ENCODE measurements at places on chromosomes 4 and X. TPM values are rescaled to one million over a fixed set of nuclear protein-coding genes. Genes with fewer than 3 reads are reported as not detected.

The CYLC1 gene
- total RNA-seq, result not detected

GRCh38 chrX:107477406-107477805, 28.0 kb downstream of the FRMPD3 start:
- no peaks in the 10 kb centered on the region for H3K36me3 ChIP-seq
- H3K27me3 ChIP-seq, result no peaks in the 10 kb centered on the region
- H3K4me1 ChIP-seq, result no peaks in the 10 kb centered on the region
- H3K4me3 ChIP-seq, result no peak overlapping the region

The SEL1L3 gene
- 60.3 TPM for total RNA-seq

- H3K27me3 ChIP-seq, result no peaks in the 10 kb centered on the region
- DNase-seq, result no peak
Measured at GRCh38 chrX:25072247-25072646, 56.5 kb upstream of the ARX start.

The GPR82 gene
- total RNA-seq, result 0.98 TPM

The MTTP gene
- total RNA-seq, result 0.19 TPM

DNA sequence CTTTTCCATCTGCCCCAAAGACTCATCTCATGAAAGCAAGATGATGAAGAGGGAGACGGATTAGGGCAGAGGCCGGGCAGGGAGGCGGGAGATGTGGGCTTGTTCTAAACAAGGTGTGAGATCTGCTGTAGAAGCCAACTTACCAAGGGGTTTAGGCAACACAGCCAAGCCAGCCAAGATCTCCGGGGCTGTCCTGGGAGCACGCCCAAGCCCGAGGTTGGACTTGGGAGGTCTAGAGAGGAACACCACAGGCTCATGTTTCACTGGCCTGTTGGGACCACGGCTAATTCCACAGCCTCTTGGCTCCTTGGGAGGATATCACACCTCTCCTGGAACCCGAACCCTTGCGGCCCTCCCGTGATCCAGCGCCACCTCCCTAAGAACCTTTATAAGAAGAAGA, 171.4 kb downstream of the CRLF2 start:
- H3K27ac ChIP-seq, result no peak overlapping the region
- H3K27me3 ChIP-seq, result no peaks in the 10 kb centered on the region
- no peaks in the 10 kb centered on the region for H3K36me3 ChIP-seq
- H3K4me1 ChIP-seq, result no peaks in the 10 kb centered on the region
- DNase-seq, result no peak

- no peak overlapping the region for H3K27ac ChIP-seq
- no peak overlapping the region for H3K4me3 ChIP-seq
- DNase-seq, result no peak
- H3K4me1 ChIP-seq, result no peaks in the 10 kb centered on the region
- no peaks in the 10 kb centered on the region for H3K27me3 ChIP-seq
Measured at GRCh38 chr4:150080875-150081274, 2.6 kb downstream of the DCLK2 start.

DNA sequence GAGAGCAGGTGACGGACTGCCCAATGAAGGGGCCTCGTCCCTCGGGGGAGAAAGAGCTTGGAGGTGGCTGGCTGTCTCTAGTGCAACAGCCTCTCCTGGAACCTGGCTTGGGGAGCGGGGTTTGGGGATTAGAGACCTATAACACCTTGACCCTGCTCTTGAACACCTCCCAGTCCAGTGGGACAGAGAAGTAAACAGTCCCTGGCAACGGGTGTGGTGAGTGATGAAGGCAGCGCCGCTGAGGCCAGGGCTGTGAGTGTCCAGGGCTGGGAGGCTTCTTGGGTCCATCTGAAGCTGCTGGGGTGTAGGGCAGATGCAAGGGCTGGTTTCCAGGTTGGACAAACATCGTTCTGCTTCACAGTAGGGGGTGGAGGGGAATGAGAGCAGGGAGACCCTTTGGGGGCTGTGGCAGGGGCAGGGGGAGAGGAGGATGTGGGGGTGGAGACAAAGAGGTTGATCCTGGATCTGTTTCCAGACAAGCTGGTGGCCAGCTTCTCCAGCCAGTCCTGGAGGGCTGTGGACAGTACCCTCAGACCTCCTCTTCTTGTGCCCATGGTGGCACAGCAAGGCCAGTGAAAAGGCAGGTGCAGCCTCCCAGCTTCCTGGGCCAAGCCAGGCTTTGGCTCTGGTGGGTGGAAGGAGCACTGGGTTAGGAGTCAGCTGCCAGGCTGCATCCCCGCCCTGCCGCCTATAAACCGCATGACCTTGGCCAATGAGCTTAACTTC, 3.8 kb downstream of the NSG1 start:
- no peaks in the 10 kb centered on the region for H3K36me3 ChIP-seq
- H3K4me1 ChIP-seq, result no peaks in the 10 kb centered on the region
- H3K27ac ChIP-seq, result no peak overlapping the region
- H3K4me3 ChIP-seq, result no peak overlapping the region
- DNase-seq, result no peak

DNA sequence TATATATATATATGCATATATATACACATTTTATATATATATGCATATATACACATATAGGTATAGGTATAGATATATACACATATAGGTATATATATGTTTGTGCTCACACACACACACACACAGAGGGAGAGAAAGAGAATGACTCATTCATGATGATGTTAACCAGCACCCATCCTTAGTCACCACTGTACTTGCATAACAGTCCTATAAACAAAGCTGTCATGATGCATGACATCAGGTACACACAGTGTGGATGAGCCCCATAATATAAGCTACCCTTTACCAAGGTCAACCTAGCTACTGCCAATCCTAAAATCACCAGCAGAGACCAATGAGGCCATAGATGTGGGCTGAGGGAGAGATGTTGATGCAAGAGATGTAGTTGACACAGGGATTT, 1408.0 kb downstream of the RAPGEF2 start:
- H3K4me1 ChIP-seq, result no peaks in the 10 kb centered on the region
- H3K4me3 ChIP-seq, result no peak overlapping the region
- H3K27me3 ChIP-seq, result no peaks in the 10 kb centered on the region

The C1QTNF7 gene
- 2.2 TPM for total RNA-seq

DNA sequence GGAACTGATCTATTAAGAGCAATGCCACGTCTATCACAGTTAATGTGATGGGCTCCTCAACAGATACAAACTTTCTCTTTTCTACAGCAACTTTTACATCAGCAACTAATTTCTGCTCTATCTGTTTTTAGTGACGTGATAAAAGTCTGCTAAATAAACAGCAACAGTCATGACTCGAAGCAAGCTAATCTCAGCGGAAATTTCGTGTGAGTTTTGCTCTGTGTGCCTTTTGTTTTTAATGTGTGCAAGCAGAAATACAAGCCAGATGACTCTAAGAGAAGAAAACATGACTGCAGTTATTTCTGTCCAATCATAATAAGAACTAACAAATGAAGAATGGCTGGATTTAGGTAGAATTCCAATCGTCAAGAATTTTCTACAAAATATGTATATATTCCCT, 214.3 kb downstream of the LDB2 start:
- DNase-seq, result no peak
- no peaks in the 10 kb centered on the region for H3K4me1 ChIP-seq
- H3K27ac ChIP-seq, result no peak overlapping the region
- H3K27me3 ChIP-seq, result no peaks in the 10 kb centered on the region
- H3K36me3 ChIP-seq, result no peaks in the 10 kb centered on the region

DNA sequence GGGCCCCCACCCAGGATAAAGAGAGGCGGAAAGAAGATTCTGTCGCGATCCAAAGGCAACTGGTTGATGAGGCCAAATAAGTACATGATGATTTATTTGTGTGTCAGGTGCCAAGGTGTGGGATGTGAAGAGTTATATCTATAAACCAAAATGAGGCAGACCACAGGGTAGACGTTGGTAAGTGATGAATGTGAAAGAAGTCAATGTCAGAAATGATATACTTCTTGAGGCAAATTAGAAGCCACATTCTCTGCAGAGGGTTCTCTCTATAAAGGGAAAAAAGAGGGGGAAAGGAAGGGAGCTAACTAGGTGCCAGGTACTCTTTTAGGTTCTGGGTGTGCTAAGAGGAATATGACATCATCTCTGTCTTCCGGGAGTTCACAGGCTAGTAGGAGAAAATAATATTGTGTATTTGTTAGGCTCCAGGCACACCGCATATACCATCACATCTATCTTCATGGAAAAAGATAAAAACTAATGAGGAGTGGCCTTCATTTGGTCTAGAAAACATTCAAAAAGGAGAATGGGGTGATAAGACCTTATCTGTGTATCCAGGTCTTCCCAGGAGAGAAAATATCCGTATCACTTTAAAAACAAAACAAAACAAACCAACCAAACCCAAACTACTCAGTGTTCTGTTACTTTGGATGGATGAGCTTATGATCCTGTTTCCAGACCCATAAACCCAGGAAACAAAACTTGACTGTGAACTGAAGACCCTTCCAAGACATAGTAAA, 4.8 kb upstream of the SH2D1A start:
- no peak overlapping the region for H3K4me3 ChIP-seq
- H3K27me3 ChIP-seq, result no peaks in the 10 kb centered on the region
- H3K4me1 ChIP-seq, result no peaks in the 10 kb centered on the region
- no peak for DNase-seq

- no peak overlapping the region for H3K4me3 ChIP-seq
- no peak overlapping the region for H3K27ac ChIP-seq
- H3K36me3 ChIP-seq, result no peaks in the 10 kb centered on the region
- no peaks in the 10 kb centered on the region for H3K27me3 ChIP-seq
Measured at GRCh38 chrX:10983526-10983925, 127.6 kb upstream of the HCCS start.

DNA sequence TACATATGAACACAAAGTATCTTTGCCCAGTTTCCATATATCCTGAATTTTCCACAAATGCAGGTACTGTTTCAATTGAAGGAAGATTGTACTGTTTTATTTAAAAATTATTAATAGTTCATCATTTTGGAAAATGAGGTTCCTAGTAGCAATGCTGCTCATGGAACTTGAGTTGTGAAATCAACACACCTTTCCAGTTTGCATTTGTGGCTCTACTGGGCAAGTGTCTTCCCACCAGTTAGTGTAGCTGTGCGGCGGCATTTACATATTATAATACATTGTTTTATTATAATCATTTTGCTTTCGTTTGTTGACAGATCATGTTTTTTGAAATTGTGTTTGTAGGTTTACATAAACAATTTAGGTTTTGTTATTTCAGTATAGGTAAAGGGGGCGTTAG, 2.0 kb upstream of the DDX3X start:
- no peaks in the 10 kb centered on the region for H3K36me3 ChIP-seq
- H3K27me3 ChIP-seq, result peaks cover 8% of the 10 kb centered on the region
- no peak overlapping the region for H3K4me3 ChIP-seq
- DNase-seq, result no peak
